ENCODE measurements at places on chromosomes 4 and X.

- DNase-seq: no peak
Observed at GRCh38 chrX:110060317-110060716, 57.4 kb downstream of the TMEM164 start.

DNA sequence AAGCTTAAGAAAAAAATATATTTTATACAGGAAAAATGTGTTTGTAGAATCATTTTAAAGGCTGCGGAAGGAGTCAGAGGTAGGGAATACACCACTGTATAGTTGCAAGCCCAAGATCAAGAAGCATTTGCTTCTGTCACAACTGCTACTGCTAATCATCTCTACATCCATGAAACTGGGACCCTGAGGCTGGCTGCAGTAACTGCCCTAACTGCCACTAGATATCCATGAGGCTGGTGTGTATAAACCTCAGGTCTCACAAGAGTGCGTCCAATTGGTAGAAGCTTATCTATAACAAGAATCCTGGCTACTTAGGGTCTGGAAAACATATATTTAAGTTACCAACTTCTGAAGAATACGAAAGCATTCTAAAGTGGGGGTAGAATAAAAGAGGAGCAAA is 69.1 kb downstream of the RXFP1 start:
- DNase-seq: no peak

- DNase-seq: no peak
Observed at GRCh38 chrX:78710171-78710570, 37.3 kb upstream of the LPAR4 start.

DNA sequence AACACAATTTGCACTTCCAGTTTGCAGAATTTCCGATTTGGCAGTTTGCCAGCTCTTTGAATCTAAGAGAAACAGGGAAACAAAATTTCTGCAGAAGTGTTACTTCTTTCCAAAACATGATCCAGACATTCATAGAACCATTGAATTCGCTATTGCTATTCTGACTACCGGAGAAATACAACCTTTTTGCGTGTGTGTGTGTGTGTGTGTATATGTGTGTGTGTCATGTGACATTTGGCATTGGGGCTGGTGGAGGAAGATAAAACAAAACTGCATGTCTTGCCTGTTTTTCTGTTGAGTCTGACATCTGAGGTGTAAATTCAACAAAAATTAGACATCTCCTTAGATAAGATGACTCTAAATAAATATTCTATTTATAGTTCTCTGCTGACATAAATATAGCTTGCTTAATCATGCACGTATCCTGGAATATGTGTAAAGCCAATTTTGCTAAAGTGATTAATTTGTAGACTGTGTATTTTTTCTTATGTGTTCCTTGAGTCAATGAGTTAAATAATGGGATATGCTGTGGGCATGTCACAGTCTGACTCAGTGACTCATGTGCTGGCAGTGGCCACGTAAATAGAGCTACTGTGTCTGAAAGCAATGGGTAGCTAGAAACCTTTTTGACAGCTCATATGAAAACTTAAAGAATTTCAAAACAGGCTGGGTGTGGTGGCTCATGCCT is 98.9 kb downstream of the HPGD start:
- DNase-seq: no peak

DNA sequence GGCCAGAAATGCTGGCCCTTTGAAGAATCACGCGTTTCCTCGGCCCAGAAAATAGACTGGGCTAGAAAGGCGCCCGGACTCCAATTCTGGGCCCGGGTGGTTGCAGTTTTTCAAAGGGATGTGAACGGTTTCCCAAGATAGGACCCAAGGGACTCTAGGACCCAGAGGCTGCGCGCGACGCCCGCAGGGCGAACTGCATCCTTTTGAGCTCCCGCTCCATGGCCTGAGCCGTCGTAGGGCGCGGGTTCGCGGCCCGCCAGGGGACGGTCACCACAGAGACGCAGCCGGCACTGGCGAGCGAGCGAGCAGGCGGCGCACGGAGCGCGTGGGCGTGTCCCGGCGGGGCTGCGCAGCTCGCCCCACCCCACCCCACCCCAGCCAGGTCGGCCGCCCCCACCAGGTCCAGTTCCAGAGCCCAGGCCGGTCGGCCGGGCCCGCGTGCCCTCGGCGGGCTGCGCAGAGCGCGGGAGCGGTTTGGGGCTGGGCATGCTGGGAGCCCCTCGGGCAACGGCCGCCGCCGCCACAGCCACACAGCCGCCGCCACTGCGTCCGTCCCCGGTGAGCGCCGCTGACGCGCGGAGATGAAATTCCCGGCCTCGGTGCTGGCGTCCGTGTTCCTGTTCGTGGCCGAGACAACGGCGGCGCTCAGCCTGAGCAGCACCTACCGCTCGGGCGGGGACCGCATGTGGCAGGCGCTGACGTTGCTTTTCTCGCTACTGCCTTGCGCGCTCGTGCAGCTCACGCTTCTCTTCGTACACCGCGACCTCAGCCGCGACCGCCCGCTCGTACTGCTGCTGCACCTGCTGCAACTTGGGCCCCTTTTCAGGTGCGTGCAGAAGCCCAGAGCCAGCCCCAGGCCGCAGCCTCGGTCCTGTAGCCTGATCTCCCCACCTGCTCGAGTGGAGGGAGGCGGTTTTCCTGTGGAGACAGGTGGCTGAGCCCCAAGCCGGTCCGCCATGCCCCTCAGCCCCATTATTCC is at the start of gene XK:
XK (plus strand) TSS at position 411 of the 979 bp plus-strand sequence; CDS start at position 582, 171 bp downstream.
- DNase-seq: peak; percentile 72

DNA sequence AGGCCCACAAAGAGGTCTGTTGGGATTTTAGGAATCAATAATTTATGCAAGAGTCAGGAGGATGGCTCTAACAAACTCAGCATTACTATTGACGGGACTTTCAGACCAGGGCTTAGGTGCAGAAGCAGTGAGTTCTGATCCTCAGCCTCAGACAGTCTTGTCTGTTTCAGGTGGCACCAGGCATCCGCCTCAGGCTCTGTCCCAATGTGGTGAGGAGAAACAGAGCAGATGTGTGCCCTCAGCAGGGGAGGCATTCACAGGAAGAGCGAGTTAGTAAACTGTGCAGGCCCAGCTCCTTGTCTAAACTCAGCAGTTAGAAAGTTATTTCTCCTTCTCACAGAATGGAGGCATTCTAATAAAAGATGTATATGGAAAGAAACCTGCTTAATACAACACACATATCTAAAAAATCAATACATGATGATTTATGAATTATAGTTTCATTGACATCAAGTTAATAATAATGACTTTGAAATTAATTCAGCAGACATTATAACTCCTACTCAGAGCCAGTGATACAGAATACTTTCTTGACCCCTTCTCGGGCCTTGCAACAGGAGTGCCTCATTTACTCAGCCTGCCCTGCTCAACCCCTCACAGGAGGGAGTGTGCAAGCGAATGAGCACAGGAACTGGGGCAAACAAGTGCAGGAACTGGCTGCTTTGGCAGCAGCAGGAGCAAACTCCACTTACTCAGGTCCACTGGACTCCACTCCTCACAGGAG is 202.8 kb upstream of the SMIM31 start:
- DNase-seq: no peak

DNA sequence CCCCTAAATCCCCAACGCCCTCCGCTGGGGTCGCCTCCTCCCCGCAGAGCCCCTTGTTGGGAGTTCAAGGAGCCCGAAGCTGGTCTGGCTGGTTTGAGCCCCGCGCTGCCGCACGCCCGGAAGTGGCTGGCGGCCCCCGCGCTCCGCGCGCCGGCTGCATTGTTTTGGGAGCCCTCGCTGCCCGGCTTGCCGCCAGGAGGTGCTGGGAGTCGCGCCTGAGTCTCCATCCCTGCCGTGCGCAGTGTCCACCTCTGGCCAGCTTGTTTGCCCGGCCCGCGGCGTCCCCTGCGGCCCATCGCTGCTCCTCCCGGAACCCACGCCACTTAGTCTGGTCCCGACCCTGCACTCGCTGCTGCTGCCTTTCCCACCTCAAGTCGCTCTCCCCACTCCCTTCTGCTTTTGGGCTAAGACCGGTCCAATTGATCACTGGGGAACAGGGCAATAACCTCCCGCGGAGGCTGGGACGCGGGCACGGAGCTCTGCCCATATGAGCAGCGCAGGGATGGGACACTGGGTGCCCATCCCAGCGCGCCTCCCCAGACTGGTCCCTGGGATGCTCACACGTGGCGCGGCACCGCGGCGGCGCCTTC is 2.2 kb upstream of the SFRP2 start:
- DNase-seq: peak; percentile 84

DNA sequence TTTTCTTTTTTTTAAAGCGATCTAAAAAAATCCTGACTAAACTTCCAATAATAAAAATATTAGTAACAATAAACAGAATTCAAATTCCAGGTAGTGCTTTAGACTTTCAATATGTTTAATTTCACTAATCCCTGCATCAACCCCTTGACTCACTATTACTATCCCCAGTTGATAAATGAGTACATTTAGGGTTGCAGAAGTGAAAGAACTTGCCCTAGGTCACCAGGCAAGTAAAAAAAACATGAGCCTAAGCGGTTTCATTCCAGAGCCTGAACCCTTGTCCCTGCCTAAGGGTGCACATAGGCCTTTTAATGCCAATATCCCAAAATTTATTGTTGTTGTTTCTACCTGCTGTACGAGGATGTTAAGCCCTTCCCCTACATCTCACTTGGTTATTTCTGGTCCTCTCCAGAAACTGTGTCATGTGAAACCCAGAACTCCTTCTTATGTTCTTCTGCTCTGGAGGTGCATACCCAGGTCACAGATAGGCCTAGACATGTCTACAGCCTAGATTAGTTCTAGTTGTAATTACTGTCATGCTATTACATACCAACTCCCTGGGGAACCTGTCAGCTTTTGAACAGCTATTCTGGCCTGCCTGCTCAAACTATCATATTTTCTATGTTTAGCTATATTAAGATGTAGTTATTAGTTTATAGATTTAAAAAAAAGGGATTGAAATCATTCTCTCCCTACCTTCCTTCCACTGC is 244.5 kb upstream of the PITX2 start:
- no peak for DNase-seq

DNA sequence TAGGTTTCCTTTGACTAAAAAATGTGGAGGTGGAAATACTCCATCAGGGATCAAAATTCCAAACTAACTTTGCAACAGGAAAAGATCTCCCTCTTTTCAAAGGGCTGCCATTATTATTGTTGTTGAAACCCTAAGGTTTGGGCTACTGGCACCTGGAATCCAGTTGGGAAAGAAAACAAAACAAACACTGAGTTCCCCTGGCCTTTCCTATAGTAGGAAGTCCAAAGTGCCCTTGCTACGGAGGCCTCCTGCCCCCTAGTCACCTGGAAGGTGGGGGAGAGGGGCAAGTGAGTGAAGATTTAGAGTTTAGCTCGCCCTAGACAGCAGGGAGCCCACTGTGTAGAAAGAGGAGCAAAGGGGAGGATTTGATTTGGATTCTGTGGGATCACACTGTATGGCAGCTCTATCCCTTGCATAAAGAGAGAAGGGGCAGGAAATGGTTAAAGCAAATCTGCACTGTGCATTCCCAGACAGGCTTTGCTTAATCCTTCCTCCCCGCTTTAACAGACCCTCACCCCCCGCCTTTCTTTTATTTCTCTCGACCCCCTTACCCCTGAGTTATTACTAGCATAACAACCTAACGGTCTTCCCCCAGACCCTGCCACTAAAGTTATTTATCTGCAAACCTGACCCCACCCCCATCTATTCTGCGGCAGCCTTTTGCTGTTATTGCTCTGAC is 627 bp upstream of the FAT4 start:
- DNase-seq: no peak

DNA sequence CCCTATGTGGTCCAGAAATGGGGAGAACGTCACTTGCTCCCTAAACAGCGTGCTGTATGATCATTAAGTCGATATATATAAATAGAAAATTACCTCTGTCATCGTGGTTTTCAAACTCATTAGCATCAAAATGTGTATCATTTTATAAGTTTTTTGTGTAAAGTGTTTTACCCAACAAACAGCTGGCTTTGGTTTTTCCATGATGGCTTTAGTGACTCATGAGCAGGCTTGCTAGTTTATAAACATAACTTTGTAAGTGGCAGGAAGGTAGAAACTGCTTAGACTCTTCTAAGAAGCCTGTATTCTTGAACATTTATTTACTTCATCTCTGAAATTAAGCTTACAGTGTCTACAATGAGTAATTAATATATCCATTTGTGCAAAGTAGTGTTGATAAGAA is 108.4 kb upstream of the DIPK2B start:
- DNase-seq: no peak

- no peak for DNase-seq
Observed at GRCh38 chrX:32483534-32484136, 727.7 kb downstream of the DMD start.

- no peak for DNase-seq
Observed at GRCh38 chr4:24181005-24181404, 291.2 kb upstream of the PPARGC1A start.
